ENCODE measurements at places on chromosomes 12 and 14.

- peak; percentile 33 for DNase-seq
These were observed 624 bp upstream of the PLEKHD1 start for GRCh38 chr14:69483765-69484443.

- DNase-seq, result no peak
These were observed 18.0 kb upstream of the PTPRO start for GRCh38 chr12:15304296-15304695.

- DNase-seq, result no peak
These were observed 16.1 kb upstream of the IFNG start for GRCh38 chr12:68175557-68176061.

DNA sequence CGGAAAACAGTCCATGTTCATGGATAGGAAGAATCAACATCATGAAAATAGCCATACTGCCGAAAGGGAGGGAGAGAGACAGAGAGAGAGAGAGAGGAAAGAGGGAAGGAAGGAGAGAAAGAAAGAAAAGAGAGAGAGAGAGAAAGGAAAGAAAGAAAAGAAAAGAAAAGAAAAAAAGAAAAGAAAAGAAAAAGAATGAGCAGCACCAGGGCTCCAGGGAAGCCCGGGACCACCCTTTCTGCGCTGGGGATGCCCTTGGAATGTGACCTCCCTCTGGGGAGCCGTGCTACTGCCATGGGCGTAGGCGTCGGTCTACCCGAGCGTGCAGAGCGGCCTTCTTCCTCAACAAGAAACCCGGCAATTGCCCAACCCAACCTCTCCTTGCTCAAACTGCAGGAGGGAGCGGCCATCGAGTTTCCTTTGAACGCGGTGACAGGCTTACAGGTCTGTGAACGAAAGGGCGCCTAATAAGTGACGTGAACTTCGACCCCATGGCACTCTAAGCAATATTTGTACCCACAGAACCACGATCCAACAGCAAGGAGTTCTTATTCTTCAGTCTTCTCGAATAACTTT, 16.9 kb downstream of the OR6S1 start:
- no peak for DNase-seq

DNA sequence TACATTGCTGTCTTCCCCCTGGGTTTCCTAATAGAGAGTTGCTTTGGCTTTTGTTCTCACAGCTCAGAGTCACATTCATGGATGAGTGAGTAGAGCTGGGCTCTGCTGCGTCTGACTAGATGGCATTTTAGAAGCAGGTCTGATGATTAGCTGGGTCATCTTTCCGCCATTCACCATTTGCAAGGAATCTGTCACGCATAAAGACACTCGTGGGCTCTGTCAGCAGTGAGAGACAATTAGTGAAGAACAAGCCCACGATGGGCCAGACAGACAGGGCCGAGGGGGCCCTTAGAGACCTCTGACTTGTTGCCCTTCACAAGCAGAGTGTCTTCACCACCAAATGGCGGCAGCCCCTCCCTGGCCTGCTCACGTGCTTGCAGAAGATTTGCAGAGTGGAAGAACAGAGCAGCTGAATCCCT, 175.0 kb downstream of the CRADD start:
- DNase-seq, result no peak

DNA sequence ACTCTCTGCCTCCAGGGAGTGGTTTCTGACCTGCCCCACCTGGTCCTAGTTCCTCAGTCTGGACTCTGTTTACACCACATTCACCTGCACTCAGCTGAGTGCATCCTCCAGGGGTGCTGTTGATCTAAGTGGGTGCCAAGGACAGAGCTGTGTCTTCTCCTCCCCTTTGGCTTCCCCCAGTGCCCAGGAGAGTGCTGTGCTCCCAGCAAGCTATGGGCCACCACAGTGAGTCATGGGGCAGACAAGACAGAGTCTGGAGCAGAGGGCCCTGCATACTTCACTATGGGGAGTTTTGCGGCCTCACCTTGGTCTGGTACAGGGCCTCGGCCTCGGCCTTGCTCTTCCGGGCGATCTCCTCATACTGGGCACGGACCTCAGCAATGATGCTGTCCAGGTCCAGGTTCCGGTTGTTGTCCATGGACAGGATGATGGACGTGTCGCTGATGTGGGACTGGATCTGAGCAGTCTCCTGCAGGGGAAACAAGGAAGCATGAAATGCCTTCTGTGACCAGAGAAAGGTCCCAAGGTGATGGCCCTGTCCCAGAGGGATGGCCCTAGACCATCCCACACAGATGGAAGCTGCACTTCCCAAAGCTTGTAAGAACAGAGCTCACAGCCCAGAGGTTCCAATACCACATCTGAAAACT, 4.9 kb downstream of the KRT73 start:
- no peak for DNase-seq

DNA sequence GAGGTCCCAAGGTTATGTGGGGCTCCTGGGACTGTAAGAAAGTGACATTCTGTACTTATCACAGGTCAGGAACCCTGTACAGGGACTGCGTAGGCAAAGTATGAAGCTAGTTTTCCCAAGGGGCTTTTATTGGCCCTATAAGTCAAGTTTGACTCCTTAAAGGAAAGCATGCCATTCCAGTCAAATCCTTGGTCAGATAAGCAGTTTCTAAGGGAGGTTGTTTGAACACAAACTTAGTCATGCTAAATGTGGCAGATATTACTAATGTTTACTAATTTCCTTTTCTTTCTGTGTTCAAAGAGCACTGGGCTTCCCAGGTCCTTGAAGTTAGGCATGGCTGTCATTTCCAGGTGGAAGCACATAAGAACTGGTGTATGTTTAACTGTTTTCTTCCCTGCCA, 472.4 kb downstream of the ATP23 start:
- no peak for DNase-seq

DNA sequence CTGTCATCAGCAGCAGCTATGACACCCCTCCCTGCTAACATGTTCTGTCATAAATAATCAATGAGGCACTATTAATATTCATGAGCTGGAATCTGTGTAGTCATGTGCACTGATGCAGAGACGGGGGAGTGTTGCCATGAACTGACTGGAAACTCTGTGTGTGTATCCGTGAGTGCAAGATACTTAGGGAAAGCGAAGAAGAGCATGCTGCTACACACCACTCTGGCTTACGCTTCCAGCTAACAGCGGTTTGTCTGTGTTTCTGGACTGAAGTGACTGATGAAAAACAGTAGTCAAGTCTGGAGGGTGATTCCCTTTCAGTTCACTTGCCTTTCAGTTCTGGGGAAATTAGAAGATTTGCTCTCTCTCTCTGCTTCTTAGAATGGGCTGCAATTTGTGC, 249.4 kb downstream of the PDZRN4 start:
- peak; percentile 33 for DNase-seq

- DNase-seq, result peak; percentile 60
These were observed 56.0 kb upstream of the DLK1 start for GRCh38 chr14:100670753-100671049.

DNA sequence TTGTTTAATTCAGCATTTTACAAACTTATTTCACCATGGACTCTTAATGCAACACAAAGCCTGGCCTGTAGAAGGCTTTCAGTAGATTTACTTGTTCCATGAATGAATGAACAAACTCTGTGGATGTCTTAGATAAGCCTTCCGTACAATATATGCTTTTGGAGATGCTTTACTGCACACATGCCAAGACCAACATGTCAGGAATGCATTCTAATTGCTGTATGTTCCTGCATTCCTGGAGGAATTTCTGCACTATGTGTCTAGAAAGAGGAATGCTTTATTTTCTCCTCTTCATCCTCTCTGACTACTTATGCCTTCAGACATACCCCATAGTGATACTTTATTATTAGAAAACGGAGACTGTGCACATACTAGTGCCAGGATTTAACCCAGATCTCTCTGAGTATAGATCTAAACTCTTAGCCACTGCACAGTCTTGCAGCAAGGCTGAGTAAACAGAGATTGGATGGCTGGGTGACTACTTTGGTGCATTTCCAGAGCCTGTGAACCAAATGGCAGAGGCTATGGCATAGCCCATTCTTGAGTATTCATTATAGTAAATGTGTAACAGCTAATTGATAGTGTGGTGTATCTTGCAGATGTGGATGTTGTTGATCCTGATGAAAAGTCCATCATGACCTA, 108.2 kb downstream of the SYNE2 start:
- no peak for DNase-seq

- DNase-seq, result peak; percentile 51
These were observed 108.1 kb upstream of the G2E3 start for GRCh38 chr14:30450631-30451545.

GRCh38 chr14:68866991-68867533, 74.2 kb upstream of the ZFP36L1 start:
- DNase-seq, result no peak

DNA sequence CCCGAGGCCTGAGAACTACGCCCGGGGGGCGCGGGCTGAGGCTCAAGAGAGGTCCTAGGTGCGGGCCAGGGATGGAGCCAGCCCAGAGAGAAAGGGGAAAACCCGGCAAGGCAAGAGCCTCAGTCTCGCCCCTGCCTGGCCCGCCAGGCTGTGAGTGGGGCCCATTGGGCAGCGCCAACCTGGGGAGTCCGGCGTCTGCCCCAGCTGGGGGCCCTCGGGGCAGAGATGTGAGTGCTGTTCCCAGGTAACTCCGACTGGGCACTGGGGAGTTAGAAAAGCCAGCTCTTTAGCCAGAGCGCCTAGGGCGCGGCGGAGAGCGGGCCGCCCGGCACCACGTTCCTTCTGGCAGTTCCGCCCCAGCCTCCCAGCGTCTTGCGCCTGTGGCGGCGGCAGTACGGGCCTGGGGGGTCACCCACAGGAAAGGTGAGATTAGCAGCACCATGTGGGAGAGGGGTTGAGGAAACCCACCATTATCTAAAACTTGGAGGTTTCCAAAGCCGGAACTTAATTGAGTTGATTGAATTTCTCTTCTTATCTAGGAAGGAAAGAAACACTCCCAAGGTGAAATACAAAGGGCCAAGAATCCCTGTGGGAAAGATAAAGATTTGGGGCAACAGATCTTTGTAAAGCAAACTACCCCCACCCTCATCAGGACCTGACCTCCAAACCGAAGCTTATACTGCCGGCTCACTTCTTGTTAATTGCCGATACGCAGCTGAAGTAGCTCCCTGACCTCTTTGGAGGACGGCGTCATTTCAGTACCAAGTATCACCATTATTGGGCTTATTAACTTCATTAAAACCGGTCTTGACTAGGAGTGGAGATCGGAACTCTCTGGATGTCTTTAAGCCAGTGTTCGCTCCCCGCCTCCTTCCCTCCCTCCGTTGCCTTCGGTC, 11.6 kb downstream of the OTX2 start:
- no peak for DNase-seq

DNA sequence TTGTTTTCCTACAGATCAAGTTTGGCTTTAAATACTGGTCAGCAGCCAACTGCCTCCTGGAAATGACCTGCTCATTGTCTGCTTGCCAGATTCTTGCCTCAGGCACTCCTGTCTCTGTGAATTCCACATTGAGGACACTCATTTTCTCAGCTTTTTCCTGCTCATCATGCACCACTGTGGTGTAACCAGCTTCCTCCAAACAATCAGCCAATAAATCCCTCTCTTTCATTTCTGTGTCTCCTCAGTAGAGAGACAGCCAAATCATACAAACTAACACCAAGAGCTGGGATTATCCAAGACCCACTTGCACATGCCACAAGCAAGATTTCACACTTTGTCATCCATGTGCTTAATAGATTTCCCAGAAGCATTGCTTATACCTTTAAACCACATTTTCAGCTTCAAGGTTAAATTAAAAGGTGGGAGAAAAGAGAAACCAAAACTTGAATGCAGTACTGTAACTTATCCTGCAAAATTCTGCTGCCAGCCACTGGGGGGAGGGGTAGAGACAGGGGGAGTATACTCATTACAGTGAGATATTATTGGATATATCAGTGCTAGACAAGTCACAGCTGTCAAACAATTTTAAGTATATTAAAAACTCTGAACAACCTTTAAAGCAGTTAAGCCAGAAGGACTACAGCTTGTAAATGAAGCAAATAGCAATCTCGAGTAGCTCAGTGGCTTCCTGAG, 105.0 kb downstream of the PPP2R5E start:
- peak; percentile 69 for DNase-seq

GRCh38 chr12:71183018-71183417, 25.2 kb upstream of the TSPAN8 start:
- no peak for DNase-seq

DNA sequence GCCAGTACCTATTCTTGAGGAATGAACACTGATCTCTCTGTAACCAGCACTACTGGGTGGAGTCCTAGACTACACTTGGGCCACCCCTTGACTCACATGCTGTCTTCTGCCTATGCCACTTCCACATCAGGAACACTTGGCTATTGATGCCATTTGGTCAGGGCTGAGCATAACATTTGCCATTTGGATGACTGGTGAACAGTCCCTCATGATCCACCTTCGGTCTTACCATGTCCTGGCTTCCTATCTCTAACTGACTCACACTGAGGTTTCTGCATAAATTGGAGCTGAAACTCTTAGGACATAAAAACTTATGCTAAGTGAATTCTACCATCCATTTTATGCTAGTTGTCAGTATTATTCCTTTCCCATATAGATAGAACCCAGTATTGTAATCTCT, 91.7 kb upstream of the PELI2 start:
- no peak for DNase-seq

DNA sequence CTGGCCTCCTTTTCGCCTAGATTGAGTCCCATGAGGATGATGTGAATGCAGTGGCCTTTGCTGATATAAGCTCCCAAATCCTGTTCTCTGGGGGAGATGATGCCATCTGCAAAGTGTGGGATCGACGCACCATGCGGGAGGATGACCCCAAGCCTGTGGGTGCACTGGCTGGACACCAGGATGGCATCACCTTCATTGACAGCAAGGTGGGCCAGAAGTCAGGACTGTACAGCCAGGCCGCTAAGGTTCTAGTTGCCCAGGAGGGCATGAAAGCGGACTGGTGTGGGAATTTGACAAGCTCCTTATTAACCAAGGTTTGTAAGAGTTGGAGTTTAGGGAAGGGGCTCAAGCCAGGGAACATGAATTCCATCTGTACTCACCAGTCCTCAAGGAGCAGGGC, 4.9 kb upstream of the NRL start:
- DNase-seq, result no peak

DNA sequence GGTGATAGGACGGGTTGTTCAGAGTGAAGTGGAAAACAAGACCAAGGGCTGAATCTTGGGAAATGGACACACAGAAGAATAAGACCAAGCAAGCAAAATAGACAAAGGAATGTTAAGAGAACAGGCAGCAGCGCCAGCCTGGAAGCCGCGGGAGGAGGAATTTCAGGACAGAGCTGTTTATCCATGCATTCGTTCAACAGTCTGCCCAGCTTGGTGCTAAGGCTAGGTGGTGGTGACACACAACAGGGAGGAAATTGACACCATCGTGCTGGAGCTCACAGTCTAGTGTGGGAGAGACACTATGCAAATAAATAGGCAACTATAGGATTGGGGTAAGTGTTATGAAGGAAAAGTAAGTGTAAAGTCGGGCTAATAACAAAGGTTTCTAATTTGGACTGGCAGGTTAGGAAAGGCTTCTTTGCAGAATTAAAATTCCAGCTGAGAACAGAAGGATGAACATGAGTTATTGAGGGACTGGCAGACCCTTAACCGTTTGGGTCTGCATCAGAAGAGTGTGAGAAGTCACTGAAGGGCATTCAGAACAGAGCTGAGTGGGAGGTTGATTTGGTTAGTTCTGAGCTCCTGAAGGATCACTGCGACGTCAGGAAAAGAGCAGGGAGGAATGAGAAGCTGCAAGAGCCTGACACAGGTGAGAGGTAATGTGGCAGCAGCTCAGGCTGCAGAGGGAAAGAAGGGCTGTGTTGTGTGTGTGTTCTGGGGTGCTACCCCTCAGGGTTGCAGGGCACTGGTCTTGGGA, 242.6 kb upstream of the FKBP4 start:
- no peak for DNase-seq

Measured in COR-L47 (cell line).